Caco-2 (cell line): ENCODE measurements at places on chromosomes 11 and 22. TPM values are rescaled to one million over a fixed set of nuclear protein-coding genes. Genes with fewer than 3 reads are reported as not detected.

DNA sequence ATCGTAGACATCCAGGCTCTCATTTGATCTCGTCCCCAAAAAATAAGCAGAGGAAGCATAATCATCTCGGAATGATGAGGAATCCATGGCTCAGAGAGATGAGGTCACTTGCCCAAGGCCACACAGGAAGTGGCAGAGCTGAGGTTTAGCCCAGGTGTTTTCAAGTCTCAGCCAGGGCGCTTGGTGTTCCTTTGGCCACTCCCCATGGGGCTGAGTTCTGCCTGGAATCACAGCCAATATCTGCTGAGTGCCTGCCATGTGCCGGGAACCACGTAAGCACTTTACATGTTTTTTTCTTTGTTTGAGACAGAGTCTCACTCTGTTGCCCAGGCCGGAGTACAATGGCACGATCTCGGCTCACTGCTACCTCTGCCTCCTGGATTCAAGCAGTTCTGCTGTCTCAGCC is 29.5 kb upstream of the MYH9 start:
- H3K36me3 ChIP-seq = peaks cover 1% of the 10 kb centered on the region; the same call in 1 of the 2 replicates
- no peak overlapping the region for H3K4me3 ChIP-seq
- H3K27me3 ChIP-seq = no peaks in the 10 kb centered on the region
- H3K4me1 ChIP-seq = peaks cover 25% of the 10 kb centered on the region

DNA sequence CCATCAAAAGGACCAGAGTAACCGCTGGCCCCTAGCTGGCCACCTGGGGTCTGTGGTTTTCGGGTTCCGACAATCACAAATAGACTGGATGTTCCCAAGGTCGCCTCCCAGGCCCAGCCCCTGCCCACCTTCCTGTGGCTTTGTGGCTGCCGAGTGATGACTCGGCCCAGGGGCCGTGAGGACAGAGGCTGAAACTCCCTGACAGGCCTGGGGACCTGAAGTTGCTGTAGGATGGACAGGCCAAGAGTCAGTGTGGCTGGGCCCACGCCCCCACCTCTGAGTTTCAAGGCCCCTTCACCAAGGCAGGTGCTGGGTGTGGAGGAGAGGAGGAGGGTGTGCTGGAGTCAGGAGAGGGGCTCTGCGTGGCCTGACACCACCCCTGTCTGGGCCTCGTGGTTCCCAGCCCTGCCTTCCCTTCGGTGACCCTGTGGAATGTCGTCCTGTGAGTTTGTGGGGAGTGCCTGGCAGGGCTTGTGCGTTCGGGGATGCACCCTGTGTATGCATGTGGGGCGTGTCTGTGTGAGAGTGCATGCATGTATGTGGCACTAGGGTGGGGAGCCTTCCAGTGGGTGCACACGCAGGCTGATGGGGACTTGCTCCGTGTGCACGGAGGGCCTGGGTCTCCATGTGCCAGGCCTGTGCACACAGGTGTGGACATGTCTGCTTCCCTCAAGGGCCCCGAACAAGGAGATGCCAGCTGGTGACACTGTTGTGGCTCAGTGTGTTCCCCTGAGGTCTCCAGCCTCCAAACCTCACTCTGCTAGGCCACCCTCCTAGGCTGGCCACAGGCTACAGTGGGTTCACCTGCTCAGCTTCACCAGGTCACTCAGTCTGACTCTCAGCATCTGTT is 8.4 kb upstream of the MGAT3 start:
- H3K27me3 ChIP-seq = no peaks in the 10 kb centered on the region
- DNase-seq = peak; percentile 90

- H3K4me1 ChIP-seq = peaks cover 51% of the 10 kb centered on the region
- DNase-seq = no peak
- H3K27me3 ChIP-seq = no peaks in the 10 kb centered on the region
- no peaks in the 10 kb centered on the region for H3K36me3 ChIP-seq
- H3K27ac ChIP-seq = peak overlapping the region; percentile 97
- no peak overlapping the region for H3K4me3 ChIP-seq
These were observed 25.8 kb upstream of the PPFIA1 start for GRCh38 chr11:70244698-70245097.

Gene C11orf42
- total RNA-seq = not detected in 2 replicates

Gene MRGPRX4
- total RNA-seq = not detected in 2 replicates
